ENCODE measurements at places on chromosomes 5 and 9.

DNA sequence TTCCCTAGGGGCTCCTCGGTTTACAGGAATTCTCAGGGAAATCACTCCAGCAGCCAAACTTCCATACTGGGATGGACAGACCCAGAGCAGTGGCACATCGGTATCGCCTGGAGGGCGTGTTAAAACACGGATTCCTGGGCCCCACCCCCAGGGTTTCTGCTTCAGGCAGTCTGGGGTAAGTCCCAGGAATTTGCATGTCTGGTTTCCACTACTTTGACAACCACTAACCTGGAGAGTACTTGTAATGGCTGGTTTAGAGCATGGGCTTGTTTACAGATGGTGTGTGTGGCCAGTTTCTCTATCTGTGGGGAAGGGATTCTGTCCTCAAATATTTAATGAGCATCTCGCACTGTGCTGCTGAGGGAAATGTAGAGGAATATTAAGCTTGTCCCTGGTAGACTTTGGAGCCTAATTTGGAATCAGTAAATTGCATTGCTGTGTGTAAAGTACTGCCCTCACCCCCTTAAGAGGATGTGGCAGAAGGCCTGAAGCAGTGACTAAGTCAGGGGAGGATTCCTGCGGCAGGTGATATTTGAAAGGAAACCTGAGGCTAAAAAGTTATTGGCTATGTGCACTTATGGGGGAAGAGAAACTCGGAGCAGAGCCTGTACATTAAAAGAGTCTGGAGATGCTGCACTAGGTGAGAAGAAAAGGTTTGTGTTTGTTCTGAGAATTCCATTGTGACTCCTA lies 18.6 kb upstream of the TJP2 start:
- no peak for DNase-seq

DNA sequence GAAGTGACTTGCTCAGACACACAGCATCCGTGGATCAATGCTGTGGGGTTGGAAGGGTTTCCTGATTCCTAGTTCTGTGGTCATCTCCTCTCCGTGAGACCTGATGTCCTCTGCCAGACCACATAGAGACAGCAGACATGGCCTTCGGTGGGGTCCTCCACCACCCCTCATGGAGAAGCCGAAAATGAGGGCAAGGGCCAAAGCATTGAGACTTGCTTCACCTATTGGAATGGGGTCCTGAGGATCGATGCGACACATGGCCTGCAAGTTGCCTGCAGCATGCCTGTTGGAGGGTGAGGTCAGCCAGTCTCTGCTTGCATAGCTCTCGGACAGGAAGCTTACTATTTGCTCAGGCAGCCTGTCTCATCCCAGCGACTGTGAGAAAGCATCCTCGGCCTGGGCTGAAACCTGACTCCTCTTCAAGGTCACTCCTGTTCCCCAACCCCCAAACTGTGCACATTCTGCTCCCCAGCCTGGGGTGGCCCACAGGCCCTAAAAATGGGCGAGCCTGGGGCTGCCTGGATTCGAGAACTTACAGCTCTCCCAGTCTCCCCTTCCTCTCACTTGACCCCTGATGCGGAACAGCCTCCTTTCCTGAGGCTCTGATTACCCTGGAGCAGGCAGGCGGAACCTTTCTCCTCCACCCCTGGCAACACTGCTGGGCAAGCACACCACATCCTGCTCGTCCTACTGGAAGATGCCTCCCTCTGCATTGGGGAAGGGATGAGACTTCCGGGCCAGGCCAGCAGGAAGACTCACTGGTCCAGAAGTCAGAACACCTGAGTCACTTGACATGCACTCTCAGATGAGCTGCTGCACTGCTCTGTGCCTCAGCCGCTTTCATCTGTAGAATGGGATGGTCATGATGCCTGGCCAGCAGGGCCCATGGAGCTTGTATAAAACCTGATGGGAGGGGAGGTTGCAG lies 186.9 kb downstream of the RGS3 start:
- DNase-seq = no peak

GRCh38 chr5:56322592-56322991 lies 89.5 kb upstream of the ANKRD55 start:
- no peak for DNase-seq

DNA sequence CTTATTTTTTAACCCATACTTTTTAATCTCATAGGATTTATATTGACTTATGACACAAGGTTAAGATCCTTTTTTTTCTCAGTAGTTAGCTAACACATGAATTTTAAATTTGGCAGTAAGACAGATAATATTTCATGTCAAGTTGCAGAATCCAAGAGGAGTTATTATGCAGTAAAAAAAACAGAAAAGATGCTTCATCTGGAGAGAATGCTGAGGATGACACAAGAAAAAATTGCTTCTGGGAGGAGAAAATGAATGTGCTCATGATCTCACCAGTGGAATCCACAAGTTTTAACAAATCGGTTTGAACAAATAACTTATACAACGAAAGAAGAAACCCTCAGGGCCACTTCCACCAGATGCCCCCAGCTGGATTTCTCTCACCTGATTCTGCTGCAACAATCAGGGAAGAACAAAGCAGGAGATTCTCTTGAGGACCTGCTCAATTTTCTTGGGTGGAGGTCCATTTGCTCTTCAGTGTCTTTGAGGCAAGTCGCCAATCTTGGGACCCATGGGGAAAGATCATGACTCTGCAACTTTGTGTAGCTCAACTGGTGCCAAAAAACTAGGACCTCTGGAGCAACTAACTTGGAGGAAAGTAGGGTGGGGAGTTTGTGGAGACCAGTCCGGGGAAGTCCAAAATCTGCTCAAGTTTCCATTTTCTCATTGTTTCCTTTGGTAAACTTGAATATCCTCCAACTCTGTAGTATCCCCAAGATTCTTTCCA lies 50.5 kb upstream of the TNFSF15 start:
- no peak for DNase-seq

GRCh38 chr9:117134826-117135500 lies 279.9 kb downstream of the ASTN2 start:
- no peak for DNase-seq

- DNase-seq = no peak
Observed at GRCh38 chr5:5025774-5026408, 114.2 kb upstream of the ADAMTS16 start.

- DNase-seq = no peak
Observed at GRCh38 chr5:88391116-88391515, 122.5 kb upstream of the TMEM161B start.

GRCh38 chr5:102902135-102902448 lies 147.0 kb downstream of the PAM start:
- no peak for DNase-seq

DNA sequence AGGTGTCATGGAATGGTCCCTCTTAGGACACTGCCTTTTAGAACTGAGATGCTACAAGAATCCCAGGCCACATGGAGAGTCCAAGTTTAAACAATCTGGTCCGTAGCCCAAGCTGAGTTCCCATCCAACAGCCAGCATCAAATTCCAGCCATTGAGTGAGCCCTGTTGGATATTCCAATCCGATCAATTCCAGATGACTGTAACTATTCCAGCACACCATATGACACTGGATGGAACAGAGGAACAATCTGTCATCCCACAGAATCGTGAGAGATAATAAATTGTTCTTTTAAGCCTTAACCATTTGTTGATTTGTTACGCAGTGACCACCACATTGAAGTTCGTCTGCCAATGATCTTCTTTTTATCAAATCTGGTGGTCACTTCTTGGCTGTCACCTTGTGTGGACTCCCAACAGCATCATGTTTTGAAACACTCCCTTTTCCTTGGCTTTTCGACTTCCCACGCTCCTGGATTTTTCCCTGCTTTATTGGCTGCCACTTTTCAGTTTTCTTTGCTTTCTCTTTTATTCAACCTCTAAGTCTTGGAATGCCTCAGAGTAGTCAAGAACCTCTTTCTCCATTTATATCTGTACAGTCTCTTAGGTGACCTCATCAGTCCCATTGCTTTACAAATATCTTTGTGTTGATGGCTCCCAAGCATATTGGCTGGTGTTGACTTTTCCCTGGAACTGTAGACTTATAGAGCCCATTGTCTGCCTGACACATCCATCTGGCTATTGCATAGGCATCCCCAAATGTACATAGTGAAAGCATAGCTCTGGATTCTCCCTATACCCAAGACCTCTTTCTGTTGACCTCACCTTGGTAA lies 46.1 kb downstream of the TNFSF15 start:
- DNase-seq = no peak

- DNase-seq = no peak
Observed at GRCh38 chr5:74457876-74458275, 182.7 kb downstream of the ENC1 start.

DNA sequence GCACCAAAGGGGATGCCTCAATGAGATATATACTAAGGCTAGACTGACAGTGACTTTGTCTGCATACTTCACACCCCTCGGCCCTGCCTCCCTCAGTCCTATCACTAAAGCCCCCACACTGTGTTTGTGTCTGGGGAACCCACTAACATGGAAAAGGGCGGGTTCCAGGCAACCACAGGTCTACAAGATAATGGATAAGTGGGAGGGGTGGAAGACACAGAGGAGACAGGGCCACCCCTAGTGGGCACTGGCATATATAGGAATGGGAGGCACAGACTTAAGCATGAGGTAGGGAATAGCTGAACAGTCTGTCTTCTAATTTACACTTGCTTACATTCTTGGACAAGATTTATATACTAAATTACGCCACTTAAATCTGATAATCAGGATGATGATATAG lies 74.0 kb downstream of the SLIT3 start:
- no peak for DNase-seq

- no peak for DNase-seq
Observed at GRCh38 chr5:112738191-112738560, 491 bp downstream of the APC start.

DNA sequence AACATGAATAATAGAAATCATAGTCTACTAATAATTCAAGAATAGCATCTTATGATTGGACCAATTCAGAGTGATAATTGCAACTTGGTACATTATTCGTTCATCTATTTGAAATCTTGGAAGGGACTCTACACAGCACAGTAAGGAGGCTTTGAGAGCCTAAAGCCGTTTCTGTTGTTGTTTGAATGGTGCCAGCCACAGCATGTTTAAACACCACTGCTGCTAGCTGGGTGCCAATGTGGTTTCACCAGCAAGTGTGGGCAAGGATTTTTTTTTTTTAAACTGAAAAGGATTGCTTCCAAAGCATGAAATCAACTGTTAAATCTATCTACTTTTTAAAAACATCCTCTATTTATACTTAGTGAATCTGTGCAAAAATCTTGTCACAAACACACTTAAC lies 253.9 kb upstream of the MAP3K1 start:
- no peak for DNase-seq

DNA sequence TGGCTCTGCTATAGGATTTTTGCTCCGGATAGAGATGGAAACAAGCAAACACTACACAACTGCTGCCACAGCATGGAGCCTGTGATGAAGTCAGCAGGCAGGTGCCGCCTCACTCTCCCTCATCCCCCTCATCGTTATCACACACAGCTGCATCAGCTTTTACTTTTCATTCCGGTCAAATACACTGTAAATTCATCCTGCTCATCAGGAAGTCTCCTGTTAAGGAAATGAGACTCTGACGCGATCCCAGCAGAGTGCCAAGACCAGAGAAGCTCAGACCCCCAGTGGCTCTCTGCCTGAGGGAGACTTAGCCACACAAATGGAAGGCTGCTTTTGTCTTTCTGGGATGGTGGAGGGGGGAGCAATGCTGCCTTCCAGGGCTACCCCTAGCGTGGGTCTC lies 270.2 kb downstream of the ELAVL2 start:
- no peak for DNase-seq

DNA sequence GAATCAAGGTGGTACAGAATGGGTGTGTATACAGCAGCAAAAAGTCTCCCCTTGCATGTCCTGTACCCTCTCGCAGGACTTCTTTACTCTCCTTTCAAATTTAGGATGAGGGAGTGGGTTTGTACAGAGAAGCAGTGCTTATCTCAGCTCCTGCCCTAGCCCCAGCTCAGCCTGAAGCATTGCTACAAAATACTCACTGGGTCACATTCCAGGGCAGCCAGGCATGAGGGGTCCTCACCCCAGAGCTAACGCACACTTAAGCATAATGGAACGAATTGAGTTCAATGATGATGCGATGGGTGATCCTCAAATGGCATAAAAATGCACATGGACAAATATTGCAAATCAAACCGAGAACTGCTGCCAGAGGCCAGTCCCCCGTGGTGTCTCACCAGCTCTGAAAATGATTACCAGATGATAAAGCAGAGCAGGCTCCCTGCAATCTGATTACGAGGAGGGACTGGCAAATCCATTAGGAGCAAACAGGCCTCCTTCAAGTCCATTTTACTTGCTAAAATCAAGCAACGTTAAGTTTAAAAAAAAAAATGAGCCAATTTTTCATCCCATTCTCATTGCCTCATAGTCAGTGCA lies 231.6 kb upstream of the TAS2R1 start:
- DNase-seq = no peak

GRCh38 chr5:285991-286557 lies 14.6 kb downstream of the PDCD6 start:
- no peak for DNase-seq

DNA sequence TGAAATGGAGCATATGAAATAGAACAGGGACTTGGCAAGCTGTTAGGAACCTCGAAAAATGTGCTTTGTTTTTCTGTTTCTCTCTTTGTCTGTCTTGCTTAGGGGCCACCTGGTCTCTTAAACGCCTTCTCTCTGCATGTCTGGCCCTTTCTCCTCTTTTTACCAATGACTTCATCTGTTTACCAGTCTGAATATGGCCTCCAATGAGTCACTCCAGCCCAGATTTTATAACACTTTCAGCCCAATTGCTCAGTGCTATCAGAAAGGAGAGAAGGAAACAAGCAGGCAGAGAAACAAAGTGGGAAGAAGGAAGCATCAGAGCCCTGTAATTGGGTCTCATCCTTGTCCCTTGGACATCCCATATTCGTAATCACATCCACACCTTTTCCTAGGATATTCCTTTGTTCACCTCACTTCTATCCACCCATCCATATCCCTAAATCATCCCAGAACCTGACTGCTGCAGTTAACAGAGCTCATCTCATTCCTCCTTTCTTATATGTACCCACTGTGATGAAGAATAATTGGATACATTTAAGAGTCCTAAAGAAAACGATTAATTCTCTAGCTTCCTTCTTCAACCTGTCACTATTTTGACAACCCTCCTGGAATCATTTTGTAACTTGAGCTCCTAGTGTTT lies 151.8 kb upstream of the GPR151 start:
- DNase-seq = no peak

DNA sequence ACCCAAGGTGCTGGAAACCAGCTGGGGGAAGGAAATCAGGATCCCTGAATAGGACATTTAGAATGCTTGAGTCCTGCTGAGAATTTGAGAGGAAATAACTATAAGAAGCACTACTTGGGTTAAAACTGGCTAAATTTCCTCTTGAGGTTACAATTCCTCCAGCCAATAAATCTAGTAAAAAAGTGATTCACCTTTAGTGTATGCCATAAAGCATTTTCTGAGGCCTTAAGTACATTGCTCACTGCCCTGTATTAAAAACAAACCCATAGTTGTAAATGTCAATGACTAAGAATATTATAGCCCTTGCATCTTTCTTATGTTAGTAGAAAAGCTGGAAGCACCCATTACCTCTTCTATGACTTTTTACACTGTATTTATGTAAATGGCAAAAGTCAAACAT lies 634.7 kb upstream of the ARRDC3 start:
- DNase-seq = no peak

DNA sequence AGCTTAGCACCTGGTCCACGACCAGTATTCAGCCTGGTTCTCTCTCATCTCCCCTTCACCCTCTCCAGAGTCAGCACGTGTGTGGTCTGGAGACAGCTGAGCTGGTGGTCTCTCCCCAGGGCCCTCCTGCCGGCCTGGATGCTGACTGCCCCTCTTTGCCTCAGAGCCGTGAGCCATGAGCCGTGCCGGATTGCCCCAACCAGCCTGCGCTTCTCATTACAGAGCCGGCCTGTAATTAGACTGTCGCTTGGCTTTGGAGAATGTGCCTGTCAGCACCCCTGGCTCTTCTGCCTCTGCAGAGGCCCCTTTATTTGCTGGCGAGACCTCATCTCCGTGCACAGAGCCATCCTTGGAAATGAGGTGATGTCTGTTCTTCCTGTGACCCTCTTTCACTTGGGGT lies 118.7 kb upstream of the BOD1 start:
- no peak for DNase-seq
